ENCODE measurements at places on chromosomes 7 and 10.
A peak's percentile ranks its signal among the peaks of the same experiment; 100 is the strongest.

GRCh38 chr10:127266431-127266830, 70.0 kb upstream of the INSYN2A start:
- DNase-seq, result no peak

DNA sequence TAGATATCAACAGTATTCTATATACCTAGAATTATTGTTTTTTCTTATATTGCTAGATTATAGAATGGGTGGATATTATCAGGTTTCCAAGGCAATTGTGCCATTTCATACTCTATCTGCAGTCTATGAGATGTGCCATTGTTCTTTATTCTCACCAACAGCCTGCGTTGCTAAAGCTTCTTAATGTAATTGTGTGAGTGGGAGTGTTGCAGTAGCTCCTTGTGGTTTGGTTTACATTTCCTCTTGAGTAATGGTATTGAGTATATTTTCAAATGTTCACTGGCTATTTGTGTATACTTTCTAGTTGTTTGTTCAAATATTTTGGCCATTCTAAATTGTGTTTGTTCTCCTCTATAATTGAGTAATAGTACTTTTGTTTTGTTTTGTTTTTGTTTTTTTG, 199.2 kb downstream of the TFEC start:
- DNase-seq, result no peak

DNA sequence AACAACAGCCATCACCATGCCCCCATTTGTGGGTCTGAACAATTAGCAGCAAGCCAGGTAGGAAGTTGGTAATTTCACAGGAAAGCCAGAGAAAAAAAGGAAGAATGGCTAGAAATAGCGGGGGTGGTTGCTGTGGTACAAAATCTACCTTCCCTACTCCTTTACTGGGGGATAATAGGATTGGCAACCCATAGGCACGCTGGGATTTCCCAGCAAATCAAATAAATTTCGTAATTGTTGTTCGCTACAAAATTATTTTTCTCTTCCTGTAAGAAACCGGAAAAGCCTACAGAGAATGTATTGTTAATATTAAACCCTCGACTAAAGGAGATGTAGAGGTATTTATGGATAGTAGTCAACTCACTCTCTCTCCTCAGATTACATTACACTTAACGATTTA, 123.9 kb downstream of the DOCK4 start:
- no peak for DNase-seq

- DNase-seq, result no peak
Observed at GRCh38 chr10:124374535-124375352, 44.0 kb downstream of the OAT start.

DNA sequence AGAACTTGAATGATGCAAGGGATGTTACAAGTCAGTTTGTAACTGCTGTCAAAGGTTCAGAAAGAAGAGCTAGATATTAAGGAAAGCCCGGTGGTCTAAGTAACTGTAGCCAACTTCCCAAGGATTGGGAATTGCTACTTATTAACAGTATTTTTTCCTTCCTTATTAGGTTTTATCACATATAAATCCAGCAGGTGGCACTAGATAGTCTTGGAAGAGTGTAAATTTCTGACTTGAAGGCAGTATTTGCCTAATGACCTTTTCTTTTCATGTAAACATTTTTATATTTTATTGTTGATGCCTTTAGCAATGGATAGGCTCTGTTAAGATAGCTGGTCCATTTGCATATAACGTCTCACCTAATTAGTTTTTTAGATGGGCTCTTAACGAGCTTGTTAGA, 51.2 kb downstream of the ANLN start:
- no peak for DNase-seq

DNA sequence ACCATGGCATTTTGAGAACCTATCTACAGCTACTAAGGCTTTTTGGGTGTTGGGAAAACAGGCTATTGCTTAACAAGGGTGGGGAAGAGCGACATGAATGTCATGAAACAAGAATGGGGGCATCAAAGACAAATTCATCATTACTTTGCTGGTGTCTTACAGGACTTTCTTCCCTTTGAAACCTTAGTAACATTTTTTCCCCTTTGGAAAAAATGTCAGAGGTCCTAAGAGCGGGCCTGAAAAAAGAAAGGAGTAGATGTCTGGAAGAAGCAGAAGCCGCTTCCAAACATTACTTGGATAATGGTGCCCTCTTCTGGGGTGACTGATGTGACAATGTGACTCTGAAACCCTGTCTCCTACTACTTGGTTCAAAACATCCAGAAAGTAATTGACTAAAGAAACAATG, 3.8 kb upstream of the DDX50 start:
- DNase-seq, result no peak

DNA sequence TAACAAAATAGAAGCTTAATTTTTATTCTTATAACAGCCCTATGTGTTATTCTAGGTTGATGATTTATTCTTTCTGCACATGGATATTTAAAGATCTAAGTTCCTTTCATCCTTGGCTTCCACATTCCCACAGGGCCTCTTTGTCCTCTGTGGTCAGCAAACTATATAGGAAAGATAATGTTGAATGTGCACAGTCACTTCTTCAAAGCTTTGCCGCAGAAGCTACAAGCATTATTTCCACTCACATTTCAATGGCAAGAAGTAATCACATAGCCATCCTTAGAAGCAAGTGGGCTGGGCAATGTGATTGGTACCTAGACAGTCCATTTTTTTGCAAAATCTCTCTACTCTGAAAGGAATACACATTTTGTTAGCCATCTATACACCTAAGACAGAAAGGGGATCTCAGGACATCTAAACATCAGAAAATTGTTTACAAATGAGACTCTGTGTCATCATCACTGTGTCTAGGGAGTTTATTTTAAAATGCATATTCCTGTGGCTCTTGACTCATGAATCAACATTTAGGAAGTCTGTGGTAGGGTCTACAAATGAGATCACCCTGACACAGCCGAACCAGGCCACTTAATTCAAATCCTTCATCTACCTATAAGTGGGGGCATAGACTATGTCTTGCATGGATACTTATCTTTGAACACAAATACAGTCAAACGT, 1060.5 kb downstream of the XPNPEP1 start:
- no peak for DNase-seq

DNA sequence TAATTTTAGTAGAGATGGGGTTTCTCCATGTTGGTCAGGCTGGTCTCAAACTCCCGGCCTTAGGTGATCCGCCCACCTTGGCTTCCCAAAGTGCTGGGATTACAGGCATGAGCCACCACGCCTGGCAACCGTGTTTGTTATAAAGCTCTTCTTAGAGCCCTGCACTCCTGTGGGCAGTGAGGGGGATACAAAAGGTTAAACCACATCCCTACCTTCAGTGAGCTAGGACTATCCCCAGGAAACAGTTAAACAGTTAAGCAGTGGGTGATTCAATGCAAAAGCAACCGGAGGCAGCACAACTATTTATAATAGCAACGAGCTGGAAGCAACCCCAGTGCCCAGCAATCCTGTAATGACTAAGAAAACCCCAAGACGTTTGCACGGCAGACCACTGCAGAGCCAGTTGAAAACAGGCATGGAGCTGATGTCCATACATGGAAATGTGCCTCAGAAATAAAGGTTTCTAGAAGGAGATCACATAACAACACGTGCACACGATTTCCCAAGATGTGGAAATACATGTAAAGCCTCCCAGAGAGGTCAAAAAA, 107.2 kb upstream of the LYZL2 start:
- no peak for DNase-seq

GRCh38 chr10:44056206-44056605, 328.7 kb downstream of the CXCL12 start:
- no peak for DNase-seq

- DNase-seq, result no peak
Observed at GRCh38 chr7:15703732-15704131, 17.2 kb upstream of the MEOX2 start.

GRCh38 chr10:25083546-25084111, 67.2 kb downstream of the THNSL1 start:
- no peak for DNase-seq

DNA sequence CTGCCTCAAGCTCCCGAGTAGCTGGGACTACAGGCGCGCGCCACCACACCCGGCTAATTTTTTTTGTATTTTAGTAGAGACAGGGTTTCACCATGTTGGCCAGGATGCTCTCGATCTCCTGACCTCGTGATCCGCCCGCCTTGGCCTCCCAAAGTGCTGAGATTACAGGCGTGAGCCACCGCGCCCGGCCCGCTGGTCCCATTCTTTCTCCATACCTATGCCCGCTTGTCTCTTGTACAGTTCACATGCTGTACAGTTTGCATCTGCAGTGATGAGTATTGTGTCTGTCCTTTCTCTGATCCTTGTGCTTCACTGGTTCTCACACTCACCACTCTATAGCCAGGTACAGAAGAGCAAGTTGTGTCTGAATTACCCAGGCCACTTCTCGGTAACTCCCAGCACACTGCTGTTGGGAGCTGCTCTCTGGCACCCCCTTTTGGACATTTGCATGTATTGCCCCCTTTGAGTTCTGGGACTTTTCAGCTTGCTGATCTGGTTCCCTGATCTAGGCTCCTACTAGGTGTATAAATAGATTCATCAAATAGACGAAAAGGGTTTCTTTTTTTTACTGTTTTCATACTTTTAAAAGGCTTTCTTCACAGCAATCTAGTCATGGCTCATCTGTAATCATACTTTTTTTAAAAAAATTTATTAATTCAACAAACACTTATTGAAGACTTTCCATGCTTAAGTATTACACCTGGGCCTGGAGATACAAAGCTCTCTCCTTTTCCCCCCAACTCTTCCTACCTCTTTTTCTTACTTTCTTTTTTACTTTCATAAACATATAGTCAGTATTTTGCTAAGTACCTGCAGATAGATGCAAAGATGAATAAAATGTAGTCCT, 53.5 kb downstream of the AOAH start:
- DNase-seq, result peak; percentile 26

- no peak for DNase-seq
Observed at GRCh38 chr7:90209776-90210175, 1.8 kb upstream of the STEAP2 start.

GRCh38 chr10:128870830-128871597, 596.0 kb upstream of the MGMT start:
- DNase-seq, result no peak

DNA sequence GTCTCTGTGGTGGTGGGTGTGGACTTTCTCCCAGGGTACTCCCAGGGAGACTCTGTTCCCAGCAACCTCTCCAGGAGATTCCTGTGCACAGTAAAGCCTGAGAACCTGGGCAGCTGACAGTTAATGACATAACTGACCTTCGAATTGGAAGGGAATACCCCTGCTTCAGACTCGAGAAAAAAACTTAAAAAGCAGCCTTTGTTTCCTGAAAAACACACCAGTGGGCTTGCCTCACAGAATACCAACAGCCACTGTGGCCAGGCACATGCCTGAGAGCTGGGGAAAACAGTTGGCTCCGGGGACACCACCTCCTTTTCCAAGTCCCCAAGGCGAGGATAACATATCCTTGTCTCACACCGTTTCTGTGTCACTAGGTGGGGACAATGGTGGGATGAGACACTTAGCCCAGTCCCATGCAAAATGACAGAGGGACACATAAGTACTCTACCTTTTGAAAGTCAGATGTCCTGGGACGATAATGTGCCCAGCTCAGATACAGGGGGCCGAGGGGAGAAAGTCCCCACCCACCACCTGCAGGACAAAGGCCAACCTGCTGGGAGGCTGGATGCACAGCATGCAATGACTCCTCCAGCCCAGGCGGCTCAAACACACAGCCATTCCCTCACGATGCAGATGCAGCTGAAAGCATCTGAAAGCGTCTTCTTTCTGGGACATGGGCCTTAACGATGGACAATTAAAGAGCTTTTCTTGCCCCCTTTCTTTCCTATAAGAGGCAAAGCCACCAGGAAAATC, 65.6 kb downstream of the HIPK2 start:
- no peak for DNase-seq

DNA sequence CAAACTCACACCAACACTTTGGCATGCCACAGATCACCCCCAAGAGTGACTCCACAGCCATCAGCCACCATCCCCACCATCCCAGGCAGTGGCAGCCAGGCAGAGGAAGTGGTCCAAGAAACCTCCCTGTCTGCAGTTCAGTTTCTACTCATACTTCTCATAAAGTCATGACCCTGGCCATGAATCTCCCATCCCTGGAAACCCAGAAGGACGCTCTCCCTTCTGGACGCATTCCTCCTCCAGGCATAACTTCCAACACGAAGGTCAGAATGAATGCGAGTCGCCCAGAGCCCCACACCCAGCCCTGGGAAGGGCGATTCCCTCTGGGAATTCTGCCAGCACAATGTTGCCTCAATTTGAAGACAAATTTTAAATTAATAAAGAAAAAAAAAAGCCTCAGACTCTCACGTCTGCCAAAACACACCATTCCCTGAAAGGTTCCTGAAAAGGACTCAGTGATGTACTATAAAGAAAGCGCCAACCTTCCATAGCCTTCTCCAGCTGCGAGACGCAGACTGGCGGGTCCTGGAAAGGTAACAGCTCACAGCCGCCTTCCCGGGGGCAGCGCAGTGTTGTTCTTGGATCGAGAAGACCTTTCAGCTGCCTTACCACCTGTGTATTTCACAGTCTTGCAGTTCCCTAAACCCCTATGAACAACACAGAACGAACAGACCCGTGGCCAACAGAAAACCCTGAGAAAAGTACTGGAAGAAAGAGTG, 307.6 kb downstream of the FRMD4A start:
- no peak for DNase-seq

- DNase-seq, result no peak
Observed at GRCh38 chr10:121709675-121710073, 111.4 kb upstream of the FGFR2 start.

- no peak for DNase-seq
Observed at GRCh38 chr10:11014671-11015445, 2.8 kb upstream of the CELF2 start.

DNA sequence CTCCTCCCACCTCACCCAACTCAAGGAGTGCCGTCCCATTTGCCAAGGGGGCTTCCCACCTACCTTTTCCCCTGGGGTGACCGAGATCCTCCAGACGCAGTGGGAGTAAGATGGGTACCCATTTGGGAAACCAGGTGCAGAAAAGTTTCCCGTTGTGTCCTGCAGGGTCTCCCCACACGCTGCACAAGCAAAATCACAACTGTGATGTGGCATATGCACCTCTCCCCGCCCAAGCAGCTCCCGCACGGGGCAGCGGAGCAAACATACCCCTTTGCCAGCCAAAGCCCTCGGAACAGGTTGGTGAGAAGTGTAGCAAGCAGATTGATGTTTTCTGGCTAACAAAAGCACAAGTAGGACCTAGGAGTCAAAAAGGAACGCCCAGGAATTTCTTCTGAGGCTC, 51.5 kb upstream of the OPALIN start:
- DNase-seq, result no peak

- DNase-seq, result no peak
Observed at GRCh38 chr10:23414658-23415057, 24.2 kb upstream of the OTUD1 start.

- DNase-seq, result no peak
Observed at GRCh38 chr7:150876817-150877526, 24.7 kb downstream of the AOC1 start.

Data from T-helper 1 cell (primary cell).